ENCODE measurements at places on chromosomes 2 and 18.

GRCh38 chr18:10474309-10474708 lies 19.9 kb downstream of the APCDD1 start:
- DNase-seq = no peak

GRCh38 chr2:196391149-196391479 lies 219.7 kb upstream of the STK17B start:
- no peak for DNase-seq

DNA sequence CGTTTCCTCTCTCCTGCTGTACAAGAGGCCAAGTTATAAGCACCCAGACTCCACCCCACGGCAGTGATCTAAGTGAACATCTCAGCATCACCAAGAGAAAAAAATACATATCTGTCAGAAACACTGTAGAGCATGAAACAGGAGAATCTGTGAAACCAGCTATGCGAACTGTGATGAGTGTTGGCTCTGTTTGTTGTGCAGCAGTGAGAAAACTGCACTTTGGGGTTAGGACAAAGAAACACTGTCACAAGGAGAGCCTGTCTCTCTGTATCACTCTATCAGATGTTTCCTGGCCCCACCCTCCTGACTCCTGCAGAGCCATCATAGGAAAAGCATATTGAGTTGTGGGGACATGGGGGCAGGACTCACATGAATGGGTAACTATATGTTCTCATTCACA lies 87.1 kb downstream of the LAMA3 start:
- no peak for DNase-seq

GRCh38 chr2:235992024-235992423 lies 176.2 kb downstream of the GBX2 start:
- no peak for DNase-seq

DNA sequence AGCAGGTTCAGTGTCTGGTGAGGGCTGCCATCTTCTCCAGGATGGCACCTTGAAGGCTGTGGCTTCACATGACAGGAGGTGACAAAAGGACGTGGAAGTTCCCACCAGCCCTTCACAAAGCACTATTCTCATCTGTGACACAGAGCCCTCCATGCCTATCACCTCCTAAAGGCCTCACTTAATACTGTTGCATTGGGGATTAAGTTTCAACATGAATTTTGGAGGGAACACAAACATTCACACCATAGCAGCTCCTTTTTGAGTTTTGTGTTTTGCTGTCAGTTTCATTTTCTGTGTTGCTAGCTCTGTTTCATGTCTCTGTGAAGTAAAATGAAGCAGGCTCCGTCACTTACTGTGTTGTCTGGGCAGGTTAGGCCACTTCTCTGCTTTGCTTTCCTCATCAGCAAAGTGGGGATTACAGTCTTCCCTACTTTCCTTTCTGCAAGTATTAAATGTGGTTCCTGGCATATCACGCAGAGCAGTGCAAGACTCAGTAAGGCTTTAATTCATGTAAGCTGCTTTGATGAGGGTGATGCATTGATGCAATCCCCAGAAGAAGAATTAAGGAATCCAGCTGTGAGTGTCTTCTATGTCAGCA lies 31.6 kb downstream of the LIMS1 start:
- no peak for DNase-seq

Measured in NCI-H510A treated with DMSO at 0.1 percent for 48 hours (cell line).